ENCODE measurements at places on chromosomes 3 and 15. TPM values are rescaled to one million over a fixed set of nuclear protein-coding genes. Genes with fewer than 3 reads are reported as not detected.

SOX14 gene
- total RNA-seq, result not detected

CD47 gene
- 186 TPM for total RNA-seq

MUC4 gene
- total RNA-seq, result 0.03 TPM

BFSP2 gene
- not detected for total RNA-seq

DNA sequence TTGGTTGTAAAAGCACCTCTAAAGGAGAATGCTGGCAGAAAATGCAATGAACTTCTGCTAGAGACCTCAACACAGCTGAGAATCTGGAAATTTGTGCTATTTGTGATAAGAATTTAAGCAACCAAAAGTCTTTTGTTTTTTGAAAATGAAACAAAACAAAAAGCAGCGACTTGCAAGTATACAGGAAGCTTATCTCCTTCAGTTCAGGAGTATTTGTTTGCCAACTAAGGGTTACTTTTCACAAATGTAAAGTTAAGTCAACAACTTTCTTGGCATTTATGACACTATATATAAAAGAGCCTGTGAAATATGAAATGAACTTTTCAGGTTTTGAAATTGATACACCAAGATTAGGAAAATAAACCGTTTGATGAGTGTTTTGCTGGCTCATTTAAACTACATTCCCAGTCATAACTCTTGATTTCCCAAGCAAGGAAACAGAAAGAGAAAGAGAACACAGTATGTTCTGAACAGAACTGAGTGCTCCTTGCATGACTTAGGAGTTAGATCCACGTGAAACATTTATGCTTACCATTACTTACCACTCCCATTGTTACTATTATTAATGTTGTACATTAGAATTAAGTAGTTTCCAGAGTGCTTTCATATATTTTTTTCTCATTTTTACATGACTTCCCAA lies 92.3 kb upstream of the COL8A1 start:
- DNase-seq, result no peak

- no peak for DNase-seq
Observed at GRCh38 chr3:61665121-61665520, 103.8 kb downstream of the PTPRG start.

DNA sequence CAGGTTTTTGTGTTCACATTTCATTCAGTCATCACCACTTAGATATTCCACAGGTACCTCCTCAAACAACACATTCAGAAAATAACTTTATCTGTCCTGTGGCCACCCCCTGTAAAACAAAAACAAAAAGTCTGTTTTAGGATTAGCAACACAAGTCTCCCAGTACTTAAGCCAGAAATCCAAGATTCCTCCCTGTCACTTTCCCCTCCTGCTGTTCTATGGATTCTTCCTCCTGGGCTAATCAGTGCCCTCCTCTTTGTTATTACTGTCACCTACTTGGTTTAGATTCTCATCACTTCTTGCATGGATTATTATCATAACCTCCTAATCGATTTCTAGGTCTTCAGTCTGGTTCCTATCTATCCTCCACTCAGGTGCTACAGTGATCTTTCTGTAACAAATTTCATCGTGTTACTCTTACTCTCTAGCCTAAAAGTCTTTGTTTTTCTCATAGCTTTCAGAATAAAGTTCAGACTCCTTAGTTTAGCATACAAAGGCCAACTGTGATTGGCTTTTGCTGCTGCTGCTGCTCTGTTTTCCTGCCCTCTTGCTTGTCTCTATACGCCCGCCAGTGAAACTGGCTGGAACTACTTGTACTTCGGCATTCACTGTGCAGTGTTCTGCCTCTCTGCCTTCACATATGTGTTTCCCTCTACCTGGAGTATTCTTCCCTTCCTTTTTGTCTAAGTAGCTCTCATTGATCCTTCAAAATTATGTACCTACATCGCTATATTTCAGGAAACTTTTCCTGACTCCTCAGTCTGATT lies 32.2 kb downstream of the PPP2R3A start:
- DNase-seq, result no peak

DNA sequence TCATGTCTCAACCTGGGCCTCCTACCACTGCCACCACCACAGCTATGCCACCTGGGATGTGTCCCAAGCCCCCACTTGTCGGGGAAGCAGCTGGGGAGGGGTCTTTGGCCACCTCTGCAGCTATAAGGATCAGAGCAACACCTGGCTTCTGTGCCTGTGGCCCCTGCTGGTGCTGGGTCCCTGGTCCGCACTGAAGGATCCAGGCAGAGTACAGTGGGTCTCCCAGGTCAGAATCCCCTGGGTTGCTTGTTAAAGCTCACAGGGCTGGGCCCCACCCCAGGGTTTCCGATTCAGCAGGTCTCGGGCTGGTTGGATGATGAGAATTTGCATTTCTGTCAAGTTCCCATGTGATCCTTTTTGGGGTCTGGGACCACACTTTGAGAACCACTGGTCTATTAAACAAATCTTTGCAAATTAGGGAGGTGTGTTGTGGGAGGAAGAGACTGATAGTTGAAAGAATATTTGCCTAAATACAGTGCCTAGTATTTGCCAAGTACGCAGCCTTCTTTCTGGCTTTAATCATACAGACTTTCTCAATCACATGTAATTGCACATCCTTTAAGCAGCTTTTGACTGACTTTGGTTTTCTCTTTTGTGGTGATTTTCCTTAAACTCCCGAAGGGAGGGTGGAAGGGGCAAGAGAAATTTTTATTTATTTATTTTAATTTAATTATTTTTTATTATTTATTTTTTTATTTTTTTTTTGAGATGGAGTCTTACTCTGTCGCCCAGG lies 127.3 kb downstream of the IGF1R start:
- no peak for DNase-seq

Data from T-cell (primary cell).